ENCODE measurements at places on chromosomes 2 and 18.

DNA sequence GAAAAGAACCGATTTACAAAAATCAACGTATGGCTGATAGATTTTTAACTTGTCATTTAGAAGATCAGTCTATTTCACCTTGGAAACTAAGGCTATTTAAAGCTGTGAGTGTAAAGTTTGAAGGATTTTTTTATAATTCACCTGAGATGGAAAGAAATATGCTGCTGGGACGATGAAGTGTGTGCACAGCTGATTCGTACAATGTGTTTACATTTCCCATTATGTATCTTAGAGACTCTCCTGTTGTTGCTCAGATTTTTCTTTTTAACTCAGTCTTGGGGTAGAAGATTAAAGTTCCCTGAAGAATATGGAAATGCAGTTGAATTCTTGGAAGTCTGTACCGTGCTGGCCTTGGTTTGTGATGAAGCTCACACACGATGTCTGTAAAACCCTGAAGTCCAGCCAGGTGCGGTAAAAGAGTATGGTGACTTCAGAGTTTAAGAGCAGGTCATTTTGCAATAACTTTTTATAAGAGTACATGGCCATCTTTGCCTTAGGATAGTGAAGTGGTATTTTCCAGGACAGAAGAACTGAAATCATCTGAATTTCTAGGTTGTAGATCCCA is 250.1 kb downstream of the PRKCE start:
- DNase-seq, result no peak

- DNase-seq, result no peak
Observed at GRCh38 chr18:12907258-12907925, 23.4 kb upstream of the PTPN2 start.

DNA sequence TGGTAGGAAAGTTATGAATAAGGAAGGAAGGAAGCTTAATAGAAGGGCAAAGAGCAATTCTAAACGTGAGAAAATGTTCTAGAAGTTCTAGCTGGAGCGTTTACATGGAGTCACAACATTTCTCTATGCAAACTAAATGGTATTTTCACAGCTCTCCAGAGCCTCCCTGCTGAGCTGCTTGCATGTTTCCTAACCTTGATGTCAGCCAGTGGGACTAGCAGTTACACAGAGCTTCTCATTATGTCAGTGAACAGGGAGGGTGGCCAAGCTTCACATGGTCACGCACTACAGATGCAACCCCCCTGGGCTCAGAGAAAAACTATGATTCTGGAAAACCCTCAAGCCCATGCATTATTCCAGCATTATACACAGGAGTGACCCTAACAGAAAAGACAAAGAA is 153.4 kb upstream of the CCDC150 start:
- DNase-seq, result no peak

- no peak for DNase-seq
Observed at GRCh38 chr2:195863564-195863963, 205.1 kb downstream of the DNAH7 start.

DNA sequence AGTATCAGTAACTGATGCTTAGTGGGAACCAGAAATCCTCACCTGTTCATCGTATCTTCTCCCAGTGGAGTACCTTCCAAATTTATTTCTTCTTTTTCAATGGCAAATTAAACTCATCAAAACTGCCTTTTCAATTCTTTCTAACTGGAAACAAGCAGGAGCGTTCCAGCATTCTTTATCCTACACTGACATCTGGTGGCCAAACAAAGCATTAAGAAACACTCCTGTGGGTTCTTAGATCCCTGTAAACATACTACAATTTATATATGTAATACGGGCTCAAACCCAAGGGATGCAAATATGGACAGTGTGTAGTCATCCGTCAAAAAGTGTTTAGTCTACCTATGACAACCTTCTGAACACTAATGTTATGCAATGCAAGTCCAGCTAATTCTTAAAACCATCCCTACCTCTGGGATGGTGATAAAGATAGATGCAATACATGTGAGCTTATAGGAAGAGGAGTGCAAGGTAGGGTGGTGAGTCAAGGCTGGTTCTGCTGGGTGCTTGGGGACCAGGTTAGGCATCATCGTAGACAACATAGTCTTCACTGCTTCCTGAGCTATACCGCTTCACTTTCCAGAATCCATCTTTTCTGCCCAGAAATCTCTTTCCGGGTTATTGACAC is 375.0 kb downstream of the CTNNA2 start:
- no peak for DNase-seq

- DNase-seq, result no peak
Observed at GRCh38 chr2:84170979-84171378, 288.1 kb downstream of the SUCLG1 start.

GRCh38 chr2:196712867-196713266 is 73.4 kb downstream of the CCDC150 start:
- no peak for DNase-seq

DNA sequence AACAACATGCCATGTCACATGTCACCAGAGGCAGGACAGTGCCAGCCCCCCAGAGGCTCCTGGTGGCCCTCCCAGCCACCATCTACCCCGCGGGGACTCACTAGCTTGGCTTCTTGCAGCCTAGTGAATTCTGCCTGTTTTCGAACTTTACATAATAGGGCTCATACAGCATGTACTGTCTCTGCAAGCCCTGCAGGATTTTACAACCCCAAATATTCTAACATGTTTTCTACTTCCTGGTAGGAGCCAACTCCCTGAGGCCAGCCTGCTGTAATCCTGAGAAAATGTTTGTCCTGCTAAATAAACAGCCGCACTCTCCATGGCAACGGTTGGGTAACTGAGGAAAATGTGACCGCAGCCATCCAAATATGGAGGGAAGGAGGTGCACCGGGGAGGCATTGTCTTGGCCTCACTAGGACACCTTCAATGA is 2.7 kb downstream of the PER2 start:
- no peak for DNase-seq

- DNase-seq, result no peak
Observed at GRCh38 chr18:3623769-3624545, 174.0 kb downstream of the TGIF1 start.

DNA sequence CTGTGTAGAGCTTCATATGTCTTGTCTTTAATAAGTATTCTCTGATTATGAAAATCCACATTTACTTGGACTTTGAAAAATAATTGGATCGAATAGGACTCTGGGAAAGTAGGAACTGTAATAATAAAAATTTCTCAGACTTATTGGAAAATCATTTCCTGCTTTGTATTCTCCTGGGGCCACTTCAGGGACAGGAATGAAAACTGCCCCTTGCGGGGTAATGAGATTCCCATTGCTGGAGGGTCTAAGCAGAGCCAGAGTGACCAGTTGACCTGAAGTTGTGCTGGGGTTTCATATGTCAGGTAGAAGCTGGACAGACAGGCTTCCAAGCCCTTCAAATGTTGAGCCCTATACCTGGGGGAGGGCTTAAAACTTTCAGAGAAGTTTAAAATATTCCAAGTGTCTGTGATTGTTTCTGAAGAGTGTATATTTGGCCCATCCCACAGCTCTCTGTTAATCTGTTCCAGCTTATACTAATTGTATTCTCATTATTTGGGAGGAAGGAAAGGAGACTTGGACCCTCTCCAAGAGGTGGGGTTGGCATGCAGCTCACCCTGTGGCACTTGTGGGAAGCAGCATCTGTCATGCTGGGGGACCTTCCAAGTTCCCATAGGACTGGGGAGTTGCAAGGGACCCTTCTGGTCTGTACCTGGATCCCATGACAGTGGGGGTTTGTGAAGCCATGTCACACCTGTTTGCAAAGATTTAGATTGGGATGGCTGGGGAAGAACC is 268.7 kb upstream of the ATP5MC3 start:
- no peak for DNase-seq

DNA sequence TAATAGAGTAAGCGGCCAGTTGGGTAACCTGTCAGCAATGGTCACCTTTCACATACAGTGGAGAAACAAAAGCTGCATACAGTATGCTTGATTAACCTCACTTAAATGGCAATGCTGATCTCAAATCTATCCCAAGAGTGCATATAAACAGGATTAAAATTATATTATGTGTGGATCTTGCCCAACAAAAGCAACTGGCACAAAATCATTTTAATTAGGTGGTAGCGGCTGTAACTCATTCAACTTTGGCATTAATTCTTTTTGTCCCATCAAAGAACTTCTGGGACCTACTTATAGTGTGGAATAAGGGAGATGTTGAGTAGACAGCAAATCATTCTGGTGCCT is 167.8 kb upstream of the VRK2 start:
- no peak for DNase-seq

GRCh38 chr2:71643674-71644357 is 190.5 kb downstream of the DYSF start:
- DNase-seq, result no peak

- DNase-seq, result no peak
Observed at GRCh38 chr2:7480431-7480830, 563.2 kb downstream of the RNF144A start.

DNA sequence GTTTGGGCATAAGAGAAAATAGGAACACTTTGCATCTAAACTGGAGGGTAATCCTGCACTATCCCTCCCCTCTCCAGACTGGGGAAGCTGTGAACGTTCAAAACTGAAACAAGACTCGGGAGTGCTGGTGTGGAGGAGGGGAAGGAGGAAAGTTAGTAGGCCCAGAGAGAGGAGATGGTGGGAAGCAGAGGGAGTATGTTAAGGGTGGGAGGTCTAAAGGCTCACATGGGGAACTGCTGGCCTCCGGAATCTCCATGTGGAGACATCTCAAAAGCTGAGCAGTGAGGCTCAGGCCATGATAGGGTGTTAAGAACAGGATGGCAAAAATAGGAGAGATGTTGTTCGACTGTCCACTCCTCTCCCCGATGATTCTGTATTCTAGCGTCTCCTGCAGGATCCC is 47.9 kb downstream of the ADD2 start:
- no peak for DNase-seq

DNA sequence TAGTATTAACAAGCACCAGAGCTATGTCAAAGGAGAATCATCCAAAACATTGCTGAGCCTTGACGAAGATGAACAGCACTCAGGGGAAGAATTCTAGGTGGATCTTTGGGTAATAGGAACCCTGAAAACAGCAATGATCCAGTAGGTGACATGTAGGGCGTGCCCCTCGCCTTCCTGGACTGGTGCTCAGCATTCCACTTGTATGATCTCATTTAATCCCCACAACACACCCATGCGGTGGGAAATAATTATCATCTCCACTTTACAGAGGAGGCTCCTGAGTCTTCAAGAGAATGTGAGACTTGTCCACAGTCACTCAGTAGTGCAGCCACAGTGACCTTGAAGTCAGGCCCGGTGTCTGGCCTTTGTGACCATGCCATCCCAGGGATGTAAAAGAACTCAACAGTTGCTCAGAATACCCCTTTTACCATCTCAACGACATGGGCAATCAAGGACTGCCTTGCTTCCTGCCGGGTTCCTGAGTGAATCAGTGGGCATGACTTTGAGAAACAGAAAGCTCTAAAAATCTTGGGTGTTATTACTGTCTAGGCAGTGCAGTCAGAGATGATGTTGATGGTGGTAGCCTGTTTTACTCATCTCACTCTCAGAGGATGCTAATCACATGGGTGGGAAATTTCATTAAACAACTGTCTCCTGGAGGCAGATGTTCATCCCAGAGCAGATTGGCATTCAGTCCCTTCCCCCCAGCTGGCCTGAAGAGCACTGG is 161.6 kb downstream of the BCL11A start:
- DNase-seq, result no peak

DNA sequence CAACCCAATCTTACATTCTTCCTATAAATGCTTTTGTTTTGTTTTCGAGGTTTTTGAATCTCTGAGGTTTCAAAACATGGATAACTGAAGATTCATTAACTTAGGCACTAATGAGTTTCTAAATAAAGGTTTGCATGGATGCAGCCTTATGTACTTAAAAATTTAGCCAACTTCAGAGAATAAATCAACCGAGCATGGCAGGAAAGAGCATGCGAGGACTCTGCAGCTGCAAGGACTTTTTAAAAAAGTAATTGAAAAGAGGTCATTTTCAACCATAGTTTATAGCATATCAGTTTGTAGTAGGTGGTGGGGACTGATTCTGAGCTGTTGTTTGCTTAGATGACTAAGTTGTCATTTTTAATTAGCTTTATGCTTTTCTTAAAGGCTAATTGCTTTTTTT is 567.0 kb upstream of the ZEB2 start:
- no peak for DNase-seq
